Hippocampal formation (tissue), 2 donors: ENCODE measurements at places on chromosomes 13 and 19.

GRCh38 chr13:28730762-28731161, 12.0 kb upstream of the SLC46A3 start:
- DNase-seq = no peak

- DNase-seq = no peak
Observed at GRCh38 chr19:37303591-37304171, 67.2 kb upstream of the ZNF527 start.

DNA sequence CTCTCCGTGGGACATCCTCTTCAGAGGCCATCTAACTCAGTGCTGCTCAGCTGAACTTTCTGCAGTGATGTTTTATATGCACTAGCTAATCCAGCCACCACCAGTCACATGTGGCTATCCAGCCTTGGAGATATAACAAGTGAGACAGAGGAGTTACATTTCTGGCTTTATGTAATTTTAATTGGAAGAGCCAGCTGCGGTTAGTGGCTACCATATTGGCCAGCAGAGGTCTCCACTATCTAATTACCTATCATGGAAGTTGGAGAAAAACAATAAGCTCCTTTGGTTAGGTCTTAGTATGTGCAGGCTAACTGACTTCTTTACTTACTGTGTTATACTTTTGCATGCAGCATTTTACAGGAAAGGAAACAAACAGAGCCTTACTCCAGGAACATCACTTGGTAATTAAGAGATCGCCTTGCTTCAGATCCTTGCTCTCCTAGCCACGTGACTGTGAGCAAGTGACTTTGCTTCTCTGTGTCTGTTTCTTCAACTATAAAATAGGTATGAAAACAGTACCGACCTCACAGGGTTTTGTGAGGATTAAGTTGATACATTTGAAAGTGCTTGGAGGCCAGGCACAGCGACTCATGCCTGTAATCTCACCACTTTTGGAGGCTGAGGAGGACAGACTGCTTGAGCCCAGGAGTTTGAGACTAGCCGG, 1.6 kb upstream of the KLK10 start:
- no peak for DNase-seq

DNA sequence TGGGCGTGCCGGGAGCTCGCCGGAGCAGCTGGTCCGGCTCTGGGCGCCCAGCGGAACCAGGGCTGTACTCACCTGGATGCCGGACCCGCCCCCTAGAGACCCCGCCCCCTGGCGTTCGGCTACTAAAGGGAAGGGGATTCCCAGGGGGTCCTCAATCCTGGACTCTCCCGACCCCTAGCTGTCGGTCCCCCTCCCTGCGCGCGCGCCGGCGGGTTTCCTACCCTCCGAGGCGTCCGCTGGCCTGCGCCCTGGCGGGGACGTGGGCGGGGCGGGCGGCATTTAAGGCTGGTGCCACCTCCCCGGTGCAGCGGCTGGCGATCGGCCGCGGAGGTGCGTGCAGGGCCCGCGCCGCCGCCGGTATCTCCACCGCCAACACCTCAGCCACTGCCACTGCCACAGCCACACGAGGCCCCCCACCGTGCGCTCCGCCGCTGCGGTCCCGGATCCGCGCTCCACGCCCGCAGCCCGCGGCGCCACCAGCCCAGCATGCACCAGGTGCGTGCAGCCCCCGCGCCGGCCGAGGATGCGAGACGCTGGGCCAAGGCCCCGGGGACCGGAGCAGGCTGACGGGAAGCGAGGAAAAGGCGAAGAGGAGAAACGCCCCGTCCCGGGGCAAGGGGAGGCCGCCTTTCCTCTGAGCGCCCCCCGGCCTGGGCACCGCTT, at the start of gene ATP12A:
ATP12A (plus strand) TSS at position 151 of the 663 bp plus-strand sequence; CDS start at position 487, 336 bp downstream.
- no peak for DNase-seq

GRCh38 chr19:36604656-36605100, 435 bp upstream of the ZNF382 start:
- DNase-seq = peak; percentile 21

DNA sequence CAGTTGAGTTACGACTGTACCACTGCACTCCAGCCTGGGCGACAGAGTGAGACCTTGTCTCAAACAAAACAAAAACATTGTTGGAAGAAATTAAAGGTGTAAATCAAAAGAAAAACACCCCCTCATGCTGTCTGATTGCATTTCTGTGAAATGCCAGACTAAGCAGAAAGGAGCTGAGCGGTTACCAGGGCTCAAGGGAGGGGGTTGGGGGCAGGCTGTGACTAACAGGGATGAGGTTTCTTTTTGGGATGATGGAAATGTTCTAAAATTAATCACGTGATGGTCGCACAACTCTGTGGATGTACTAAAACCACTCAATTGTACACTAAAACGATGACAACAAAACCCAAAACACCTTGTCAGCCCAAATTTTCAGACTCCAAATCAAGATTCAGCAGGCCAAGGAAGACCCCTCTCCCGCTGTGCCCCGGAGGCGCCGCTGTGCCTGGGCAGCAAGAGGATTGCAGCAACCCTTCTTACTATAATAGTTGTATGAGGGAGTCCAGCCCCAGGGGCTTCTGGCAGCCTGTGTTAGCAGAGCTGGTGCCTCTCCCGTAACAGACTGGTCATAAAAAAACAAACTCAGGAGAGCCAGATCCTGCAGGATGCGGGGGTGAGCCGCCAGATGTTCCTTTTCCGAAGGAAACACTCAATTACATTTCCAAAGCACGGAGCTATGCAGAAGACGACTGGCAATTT, 20.9 kb downstream of the CAPS start:
- DNase-seq = no peak

DNA sequence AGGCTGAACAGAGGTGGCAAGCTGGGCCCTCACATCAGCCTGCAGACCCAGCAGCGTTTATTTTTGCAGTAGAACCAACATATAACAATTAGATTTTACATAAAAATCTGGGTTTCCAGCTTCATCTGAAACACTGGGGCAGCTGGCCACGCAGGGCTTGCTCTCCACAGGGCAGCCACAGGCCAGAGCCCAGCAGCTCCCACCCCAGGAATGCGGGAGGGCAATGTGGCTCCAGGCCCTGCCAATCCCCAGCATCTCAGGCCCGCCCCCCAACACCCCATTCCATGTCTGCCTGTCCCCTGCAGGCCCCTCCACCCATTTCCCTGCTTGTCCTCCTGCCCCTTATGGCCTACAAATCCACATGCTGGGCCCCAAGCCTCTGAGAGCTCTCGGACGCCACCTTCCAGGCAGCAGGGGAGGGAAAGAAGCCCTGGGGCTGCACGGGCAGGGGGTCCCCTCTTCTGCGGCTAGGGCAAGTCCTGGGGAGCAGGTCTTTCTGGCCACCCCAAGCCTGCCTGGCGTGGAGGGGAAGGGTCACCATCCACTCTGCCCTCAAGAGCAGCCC, 15.0 kb upstream of the VSTM2B start:
- DNase-seq = no peak

GRCh38 chr19:14182476-14182875, 23.5 kb downstream of the ADGRL1 start:
- DNase-seq = no peak

DNA sequence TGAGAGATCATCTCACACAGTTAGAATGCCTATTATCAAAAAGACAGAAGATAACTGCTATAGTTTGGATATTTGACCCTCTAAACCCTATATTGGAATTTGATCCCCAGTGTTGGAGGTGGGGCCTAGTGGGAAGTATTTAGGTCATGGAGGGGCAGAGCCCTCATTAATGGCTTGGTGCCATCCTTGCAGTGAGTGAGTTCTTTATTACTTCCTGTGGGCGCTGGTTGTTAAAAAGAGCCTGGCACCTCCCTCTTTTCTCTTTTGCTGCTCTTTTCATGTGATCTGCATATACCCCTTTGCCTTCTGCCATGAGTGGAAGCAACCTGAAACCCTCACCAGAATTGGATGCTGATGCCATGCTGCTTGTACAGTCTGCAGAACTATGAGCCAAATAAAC, 66.8 kb downstream of the TDRD3 start:
- no peak for DNase-seq

DNA sequence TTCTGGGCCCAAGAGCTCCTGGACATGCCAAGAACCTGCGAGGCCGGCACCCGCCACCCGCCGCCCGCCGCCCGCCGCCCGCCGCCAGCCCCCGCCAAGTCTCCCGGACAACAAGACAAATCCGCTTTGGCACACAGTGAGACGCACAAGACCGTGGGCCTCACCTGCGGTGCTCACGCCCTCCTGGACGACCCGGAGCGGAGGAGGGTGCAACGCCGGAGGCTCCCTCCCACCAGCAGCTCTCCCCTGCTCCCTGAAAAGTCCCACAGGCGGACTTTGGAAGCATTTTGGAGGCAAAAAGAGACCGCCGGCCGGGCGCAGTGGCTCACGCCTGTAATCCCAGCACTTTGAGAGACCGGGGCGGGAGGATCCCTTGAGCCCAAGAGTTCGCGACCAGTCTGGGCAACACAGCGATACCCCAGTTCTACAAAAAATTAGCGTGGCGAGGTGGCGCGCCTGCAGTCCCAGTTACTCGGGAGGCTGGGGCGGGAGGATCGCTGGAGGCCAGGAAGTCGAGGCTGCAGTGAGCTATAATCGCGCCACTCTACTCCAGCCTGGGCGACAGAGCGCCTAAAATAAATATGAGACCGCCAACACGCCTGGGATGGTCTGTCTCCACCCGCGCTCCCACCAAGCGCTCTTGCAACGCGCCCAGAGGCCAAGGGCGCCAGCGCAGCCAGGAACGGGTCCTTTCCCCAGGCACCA, 783 bp downstream of the RHPN2 start:
- no peak for DNase-seq

- no peak for DNase-seq
Observed at GRCh38 chr13:29441306-29441705, 154.2 kb downstream of the SLC7A1 start.

- DNase-seq = no peak
Observed at GRCh38 chr13:107339209-107339608, 771.3 kb upstream of the ARGLU1 start.

- DNase-seq = no peak
Observed at GRCh38 chr13:25709088-25709487, 337.3 kb downstream of the ATP8A2 start.

DNA sequence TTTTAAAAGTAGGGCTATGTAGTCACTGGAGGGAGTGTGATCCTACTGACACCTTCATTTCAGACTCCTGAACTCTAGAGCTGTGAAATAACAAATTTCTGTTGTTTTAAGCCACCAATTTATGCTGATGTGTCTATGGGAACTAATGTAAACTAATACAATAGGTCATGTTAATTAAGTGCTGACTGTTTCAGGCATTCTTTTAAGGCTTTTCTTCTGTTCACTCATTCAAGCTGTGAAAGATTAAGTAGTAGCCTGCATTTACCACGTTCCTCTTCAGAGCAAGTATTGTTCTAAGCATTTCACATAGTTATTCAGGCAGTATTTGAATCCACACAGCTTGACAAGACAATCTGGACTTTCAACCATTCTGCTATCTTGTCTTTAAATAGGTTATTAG, 1135.0 kb downstream of the SLITRK1 start:
- no peak for DNase-seq

DNA sequence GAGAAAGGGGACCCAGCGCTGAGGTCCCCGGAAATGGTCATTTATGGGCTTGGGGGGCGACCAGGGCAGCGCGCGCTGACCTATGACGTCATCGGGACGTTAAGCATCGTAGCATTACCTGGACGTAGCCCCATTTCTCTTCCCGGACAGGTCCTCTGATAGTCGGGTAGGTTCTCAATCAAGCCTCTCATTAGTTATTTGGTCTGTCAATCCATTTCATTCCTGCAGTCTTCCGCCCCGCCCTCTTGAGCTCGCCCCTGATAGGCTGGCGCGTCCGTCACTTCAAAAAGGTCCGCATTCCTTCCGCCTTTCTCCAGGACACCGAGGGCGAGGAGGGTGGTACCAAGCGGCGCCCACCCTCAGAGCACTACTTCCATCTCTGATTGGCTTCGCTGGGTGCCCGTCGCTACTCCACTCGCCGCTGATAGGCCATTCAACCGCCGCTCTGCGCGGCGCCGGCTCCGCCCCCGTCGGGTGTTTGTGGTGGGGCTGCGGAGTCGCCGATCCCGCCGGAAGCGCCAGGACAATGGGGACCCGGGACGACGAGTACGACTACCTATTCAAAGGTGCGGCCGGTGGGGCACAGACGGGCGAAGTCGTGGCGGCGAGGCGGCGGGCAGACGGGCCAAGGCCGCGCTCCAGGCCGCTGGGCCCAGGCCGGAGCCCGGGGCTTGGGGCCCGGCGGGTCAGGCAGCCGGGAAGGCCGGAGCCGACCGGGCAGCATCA, at the start of gene RAB11B:
RAB11B (plus strand) TSS at position 470 of the 726 bp plus-strand sequence; CDS start at position 527, 57 bp downstream.
- DNase-seq = peak; percentile 100

DNA sequence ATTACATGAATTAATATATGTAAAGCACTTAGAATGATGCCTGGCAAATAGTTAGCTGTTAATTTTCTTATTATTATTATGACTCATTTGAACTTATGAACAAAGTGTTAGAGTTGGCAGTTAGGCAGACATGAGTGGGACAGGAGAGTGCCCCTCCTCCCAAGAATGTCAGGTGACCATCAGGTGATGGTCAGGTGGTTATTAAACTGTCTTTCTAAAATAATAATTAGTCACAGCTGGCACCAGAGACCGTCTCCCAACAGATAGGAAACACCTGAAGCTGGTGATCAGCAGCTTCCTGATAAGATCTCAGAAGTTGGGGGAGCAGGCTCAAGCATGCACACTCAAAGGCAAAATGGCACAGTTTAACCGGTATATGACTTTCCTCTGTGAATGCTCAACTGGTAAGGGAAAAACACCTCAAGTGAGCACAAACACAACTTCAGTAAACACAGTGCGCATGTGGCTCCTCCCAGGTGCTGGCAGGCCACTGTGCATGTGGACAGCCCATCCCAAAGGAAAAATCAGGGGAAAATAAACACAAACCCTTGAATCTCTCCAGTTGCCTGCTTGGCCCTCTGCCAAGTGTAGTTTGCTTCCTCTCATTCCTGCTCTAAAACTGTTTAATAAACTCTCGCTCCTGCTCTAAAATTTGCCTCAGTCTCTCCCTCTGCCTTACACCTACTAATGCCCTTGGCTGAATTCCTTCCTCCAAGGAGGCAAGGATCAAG, 54.0 kb downstream of the FLT1 start:
- no peak for DNase-seq

DNA sequence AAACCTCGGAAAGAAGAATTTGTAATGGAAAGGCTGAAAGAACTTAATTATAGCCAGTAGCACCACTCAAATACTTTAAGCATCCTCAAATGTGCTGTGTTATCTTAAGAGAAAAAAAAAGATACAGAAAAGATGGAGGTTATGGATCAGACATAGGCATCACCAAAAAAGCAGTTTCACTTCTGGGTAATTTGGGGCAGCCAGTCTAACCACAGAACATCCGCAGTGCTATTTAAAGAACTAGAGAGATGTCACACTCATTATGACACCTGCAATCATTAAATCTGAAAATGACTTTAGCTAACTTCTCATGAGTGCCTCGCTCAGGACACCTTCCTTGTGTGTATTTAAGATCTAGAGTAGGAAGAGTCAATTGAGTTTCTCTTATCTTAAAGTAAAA, 211.8 kb downstream of the RBM26 start:
- no peak for DNase-seq

GRCh38 chr13:64680739-64681138, 2549.4 kb downstream of the PCDH9 start:
- DNase-seq = no peak

- DNase-seq = no peak
Observed at GRCh38 chr13:114004420-114005205, 30.7 kb upstream of the C13orf46 start.

DNA sequence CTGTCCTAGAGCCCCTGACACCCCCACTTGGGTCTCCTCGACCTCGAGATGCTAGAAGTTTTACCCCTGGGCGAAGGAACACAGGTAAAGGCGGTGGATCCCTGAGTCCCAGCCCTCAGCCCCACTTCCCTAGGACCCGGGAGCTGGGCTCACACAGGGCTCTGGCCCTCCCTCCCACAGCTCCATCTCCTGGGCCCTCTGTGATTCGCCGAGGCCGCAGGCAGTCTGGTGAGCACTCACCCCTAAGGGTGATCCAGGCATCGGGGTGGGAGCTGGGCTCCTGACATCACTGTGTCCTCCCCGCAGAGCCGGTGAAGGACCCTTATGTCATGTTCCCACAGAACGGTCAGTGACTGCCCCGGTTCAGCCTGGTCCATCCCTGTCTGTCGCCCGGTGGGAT, 8.3 kb downstream of the PLEKHG2 start:
- DNase-seq = no peak
